ENCODE measurements at places on chromosomes 13 and 19.
A peak's percentile ranks its signal among the peaks of the same experiment; 100 is the strongest.

GRCh38 chr19:50460161-50460765 lies 16.0 kb upstream of the EMC10 start:
- no peak for DNase-seq

GRCh38 chr13:89763005-89763404 lies 1584.5 kb upstream of the MIR17HG start:
- DNase-seq: no peak

- DNase-seq: peak; percentile 98
Observed at GRCh38 chr19:13152356-13152973, 2.3 kb downstream of the IER2 start.

- DNase-seq: peak; percentile 12
Observed at GRCh38 chr13:38530492-38530891, 156.4 kb upstream of the FREM2 start.

GRCh38 chr13:98214707-98215106 lies 37.6 kb upstream of the RNF113B start:
- DNase-seq: no peak

DNA sequence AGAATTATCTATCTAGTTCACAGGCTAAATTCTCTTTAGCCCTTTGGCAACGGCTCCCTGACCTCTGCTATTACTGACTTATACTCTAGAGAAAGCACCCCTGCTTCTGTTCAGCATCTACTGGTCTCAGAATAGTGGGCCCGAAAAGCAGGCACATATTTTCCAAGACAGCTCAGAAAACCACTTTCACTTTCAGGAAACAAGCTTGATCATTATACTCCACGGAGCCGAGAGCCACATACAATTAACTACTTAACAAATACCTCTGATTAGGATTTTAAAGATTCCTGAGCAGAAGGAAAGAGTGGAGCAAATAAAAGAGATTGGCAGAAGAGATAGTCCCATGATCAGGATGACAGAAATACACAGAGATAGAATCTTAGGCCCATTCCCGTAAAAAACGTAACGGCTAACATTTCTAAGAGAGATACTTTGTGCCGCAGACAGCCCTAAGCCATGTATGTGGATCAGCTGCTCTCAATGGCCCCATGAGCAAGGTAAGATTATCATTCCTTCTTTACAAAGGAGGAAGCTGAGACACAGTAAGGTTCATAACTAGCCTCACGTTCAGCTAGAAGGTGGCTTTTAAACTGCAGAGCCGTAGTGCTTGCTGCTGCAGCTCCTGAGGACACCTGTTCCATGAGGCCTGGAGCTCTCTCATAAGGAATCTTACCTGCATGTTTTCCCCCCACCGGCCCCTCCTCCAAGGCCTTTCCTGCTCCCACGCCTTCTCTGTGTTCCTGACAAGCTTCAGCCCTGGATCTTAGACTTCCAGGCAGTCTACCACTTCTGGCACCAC lies 227.2 kb downstream of the FOXO1 start:
- no peak for DNase-seq

GRCh38 chr13:107993239-107993949 lies 221.9 kb downstream of the LIG4 start:
- no peak for DNase-seq

- DNase-seq: no peak
Observed at GRCh38 chr19:57934820-57935665, at the start of gene ZNF418. Gene ZNF418, minus strand, starts transcription at chr19:57935402. Its CDS starts 1,580 bp downstream, at chr19:57933822.

DNA sequence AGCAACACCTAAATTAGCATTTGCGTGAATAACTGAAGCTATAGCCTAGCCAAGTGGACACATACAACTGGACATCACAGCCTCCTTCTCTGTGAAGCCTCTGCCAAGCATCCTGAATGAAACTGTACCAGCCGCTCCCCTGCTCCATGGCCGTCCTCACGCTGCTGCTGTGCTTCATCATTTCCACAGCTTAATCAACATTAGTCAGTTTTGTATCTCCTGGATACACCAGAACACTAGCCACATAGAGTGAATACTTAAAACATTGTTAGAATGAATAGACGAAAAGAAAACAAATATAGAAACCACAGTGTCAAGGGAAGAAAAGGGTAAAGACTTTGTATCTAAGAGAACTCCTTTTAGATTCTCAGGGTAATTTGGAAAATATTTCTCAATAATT lies 1526.9 kb downstream of the EFNB2 start:
- DNase-seq: no peak

DNA sequence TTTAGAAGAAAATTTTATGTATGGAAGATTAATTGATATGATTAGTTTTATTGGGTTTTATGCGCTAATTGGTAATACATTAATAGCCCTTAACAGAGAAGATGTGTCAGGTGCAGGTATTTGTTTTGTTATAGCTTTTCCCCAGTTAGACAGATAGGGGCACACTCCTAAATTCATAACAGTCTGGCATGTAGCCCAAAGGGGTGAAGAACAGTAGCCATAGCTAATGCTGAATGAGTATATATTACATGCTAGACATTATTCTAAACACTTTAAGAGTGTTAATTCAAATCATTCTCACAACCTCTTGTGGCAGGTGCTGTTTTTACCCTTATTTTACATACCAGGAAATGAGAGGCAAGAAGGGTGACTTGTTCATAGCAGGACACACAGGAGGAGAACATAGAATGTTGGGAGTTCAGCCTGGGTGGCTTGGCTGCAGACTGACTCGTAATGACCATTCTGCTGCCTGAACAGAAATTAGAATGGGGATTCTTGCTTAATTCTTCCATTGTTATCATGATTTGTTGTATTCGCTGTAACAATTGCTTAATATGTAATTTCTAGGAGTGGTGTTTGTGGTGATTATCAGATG lies 20.1 kb downstream of the PCCA start:
- no peak for DNase-seq

- DNase-seq: no peak
Observed at GRCh38 chr19:31254611-31255010, 94.6 kb downstream of the TSHZ3 start.

GRCh38 chr19:18119013-18119716 lies 21.6 kb downstream of the MAST3 start:
- DNase-seq: no peak

GRCh38 chr19:48623556-48624066 lies 4.3 kb downstream of the SPHK2 start:
- peak; percentile 33 for DNase-seq

DNA sequence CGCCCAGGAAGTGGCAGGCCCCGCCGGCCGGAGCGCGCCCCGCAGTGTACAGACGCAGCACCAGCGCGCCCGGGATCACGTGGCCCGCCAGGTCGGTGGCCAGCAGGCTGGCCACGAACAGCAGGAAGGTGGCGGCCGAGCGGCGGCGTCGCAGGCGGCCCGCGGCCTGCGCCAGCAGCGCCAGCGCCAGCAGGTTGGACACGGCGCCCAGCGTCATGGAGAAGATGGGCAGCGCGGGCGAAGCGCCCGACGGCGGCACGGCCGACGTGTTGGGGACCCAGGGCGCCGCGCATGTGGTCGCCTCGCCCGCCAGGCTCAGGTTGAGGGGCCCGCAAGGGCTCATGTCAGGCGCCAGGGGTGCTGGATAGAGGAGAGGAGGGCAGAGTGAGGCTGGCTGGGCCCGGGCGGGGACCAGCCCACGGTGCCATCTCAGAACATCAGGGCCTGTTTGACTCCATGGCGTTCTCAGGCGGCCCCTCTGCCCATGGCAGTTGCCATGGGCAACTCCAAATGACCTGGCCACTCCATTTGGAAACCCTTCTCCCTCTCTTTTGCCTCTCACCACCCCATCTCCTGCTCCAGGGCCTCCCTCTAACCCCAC lies 1.1 kb downstream of the PTGER1 start:
- DNase-seq: no peak

DNA sequence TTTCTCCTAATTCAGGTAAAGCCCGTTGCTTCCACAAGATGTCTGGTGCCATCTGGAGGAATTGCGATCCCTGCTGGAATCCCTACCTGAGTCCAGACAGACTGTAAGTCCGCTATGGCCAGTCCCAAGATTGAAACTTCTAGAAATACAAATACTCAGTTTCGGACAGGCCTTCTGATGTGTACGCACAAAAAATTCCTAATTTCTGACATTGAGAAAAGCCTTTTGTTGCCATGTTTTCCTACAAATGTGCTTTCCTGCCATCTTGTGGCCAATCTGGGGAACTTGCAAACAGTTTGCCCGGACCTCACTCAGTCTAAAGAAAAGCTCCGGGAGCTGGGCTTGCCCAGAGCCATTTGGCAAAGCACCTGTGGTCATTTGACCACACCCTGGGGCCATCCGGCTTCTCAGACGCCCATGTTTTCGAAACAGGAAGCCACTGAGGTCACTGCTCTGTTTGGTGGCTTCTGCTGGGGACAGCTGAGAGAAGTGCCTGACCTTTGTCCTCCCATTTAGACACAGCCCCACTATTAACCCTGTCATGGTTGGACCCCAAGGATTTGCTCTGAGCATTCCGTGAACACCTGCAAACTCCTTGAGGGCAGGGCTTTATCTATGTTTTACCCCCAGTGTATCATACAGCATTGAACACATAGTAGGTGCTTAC lies 79.4 kb downstream of the SLC15A1 start:
- DNase-seq: no peak

DNA sequence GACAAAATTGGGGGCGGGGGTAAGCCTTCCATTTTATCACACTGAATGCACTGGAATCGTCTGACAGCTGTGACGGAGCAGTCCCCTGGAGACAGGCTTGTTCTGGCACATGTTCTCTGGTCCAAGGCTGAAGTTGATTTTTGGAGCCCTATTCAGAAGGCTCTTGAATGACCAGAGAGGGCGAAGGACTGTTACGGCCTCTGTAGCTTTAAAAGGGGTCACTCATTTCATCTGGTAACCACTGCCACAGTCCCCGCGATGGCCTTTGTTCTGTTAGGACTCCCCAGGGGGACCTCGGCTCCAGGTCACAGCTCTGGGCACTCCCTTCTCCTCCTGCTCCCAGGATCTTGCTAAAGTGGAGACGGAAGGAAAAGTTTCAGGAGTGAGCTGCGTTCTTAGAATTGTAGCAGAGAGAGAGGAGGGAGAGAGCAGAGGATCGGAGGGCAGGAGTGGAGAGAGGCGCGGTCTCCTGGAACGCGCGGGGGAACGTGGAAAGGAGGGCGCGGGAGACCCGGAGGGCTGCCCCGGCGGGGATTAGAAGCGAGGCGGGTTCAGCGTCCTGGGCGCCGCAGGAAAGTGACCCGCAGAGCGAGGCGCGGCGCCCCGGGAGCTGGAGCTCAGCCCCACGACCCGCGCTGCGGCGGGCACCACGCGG lies 134.3 kb upstream of the MYO16 start:
- DNase-seq: no peak

DNA sequence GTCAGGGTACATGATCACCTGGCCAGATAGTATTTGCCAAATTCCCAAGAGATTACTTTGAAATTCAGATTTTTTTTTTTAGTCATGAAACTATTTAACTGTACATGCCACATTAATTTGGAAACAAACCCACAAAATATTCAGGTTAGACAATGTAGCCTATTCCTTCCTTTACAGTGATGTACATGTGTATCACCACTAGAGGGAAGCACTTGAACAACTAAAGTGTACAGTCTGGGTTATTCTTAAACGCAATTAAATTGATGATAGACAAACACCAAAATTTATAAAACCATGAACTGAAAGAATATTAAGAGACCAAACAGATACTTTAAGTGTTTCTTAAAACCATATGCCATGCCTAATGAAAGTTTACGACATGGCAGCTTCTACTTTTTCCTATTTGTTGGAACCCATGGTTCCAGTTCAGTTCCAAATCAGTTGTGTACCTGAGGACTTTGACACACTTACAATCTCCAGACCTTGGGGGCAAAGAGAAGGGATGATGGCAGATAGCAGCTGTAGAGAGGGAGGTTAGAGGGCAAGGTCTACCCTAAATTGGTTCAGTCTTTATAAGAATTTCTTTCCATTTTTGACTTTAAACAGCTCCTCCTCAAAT lies 52.8 kb downstream of the TNFSF13B start:
- DNase-seq: peak; percentile 57

DNA sequence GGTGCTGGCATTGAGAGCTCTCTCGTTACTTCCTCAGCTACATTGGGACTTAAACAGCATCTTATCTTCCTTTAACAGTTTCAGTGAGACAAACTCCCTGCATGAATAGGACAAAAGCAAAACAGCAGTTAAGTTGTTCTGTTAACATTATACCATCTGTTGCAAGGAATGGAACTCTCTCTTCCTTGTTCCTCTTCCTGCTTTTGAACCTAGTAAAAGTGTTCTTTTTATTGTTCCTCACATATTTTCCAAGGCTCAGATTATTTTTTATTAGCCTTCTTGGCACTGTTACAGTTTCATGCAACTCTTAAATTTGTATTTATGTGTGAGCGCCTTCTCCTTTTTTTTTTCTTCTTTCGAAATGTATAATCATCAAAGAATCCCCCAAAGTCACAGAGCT lies 202.6 kb upstream of the UFM1 start:
- no peak for DNase-seq

GRCh38 chr13:93244141-93244917 lies 17.7 kb downstream of the GPC6 start:
- DNase-seq: no peak

GRCh38 chr13:100434010-100434763 lies 154.4 kb downstream of the GGACT start:
- no peak for DNase-seq

- no peak for DNase-seq
Observed at GRCh38 chr13:71309905-71310304, 557.1 kb downstream of the DACH1 start.

DNA sequence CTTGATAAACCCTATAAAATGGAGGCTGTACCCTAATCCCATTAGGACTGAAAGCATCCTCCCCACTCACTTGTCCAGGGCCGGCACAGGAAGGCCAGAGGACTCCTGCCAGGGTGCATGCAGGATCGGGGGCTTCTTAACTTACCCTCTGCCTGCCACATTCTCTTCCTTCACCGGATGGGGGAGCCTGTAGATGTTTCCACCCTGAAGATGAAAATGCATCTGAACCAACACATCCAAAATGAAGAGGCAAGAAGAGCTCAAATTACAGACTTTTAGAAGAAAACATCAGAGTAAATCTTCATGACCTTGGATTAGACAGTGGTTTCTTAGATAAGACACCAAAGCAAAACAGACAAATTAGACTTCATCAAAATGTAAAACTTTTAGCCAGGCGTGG lies 25.9 kb upstream of the NAPA start:
- peak; percentile 27 for DNase-seq

GRCh38 chr19:52660981-52661380 lies 22.8 kb upstream of the ZNF83 start:
- no peak for DNase-seq

DNA sequence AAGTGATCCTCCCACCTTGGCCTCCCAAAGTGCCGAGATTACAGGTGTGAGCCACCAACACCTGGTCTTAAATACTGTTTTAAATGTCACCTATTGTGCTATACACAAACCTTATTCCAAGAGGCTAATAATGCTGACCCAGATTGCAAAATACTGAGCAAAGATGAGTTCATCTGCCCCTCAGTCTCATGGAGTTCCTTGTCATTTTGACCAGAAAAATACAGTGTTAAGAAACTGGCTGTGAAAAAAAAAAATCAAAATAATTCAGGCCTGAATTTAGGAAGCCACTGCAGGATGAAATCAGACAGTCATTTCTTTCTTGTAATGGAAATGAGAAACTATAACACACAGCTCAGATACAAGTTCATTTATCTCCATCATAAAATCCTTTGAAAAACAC lies 59.9 kb downstream of the TBC1D4 start:
- DNase-seq: no peak

GRCh38 chr13:51848674-51849073 lies 3.7 kb upstream of the TMEM272 start:
- no peak for DNase-seq
